IPS DF 19.7 (cell line): ENCODE measurements at places on chromosomes 7 and 10.

DNA sequence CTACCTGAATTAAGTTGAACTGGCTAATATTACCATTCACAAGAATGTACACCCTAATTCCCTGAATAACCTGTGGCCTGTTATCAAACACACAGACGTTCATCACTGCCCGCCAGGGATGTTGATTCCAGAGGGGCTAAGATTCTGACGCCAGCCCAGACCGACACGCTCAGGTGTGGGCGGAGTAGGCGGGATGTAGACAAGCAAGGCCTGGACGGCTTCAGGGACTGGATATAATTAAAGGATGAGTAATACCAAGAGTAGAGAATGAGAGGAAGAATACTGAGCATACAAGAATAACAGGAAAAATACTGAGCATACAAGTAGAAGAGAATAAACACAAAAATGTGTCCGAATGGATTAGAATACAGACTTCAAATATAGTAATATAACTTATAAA lies 29.0 kb downstream of the CUBN start:
- DNase-seq, result no peak

- DNase-seq, result no peak
These were observed 74.2 kb downstream of the EZH2 start for GRCh38 chr7:148809856-148810255.

DNA sequence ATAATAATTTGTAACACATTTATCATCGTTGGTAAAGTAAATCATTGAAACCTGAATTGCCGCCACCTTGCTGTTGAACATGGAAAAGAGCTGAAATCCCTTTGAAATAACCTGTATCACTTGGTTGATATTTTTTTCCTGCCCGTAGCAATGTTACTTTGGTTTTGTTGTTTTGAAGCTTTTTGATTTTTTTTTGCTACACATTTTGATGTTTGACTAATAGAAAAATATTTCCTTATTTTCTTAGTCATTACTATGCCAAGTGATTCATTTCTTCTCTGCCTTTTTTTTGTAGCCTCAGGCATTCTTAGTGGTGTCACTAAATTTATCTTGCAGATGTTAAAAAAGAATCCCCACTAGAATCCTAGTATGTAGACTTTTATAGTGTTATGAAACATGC lies 235.1 kb upstream of the MEOX2 start:
- no peak for DNase-seq

DNA sequence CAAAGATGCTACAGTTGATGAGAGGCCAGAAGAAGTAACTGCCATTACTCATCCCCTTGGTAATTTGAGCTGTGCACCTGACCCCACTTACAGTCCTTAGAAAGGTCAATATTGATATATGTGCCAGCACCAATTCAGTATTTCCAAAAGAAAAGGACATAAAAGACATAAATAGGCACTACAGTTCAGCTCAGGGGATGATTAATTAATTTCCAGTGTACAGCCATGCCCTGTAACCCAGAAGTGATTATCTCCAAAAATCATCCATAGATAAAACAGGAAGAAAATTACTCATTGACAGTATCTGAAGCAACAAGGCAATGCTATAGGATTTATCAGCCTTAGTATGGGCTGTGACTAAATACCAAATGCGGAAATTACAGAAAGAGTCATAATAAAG lies 82.4 kb downstream of the PHYHIPL start:
- no peak for DNase-seq

GRCh38 chr7:107563081-107563774 lies 492 bp downstream of the COG5 start:
- DNase-seq, result no peak

GRCh38 chr10:13642293-13642692 lies 55.5 kb downstream of the PRPF18 start:
- DNase-seq, result no peak
